ENCODE measurements at places on chromosomes 6 and 20. TPM values are rescaled to one million over a fixed set of nuclear protein-coding genes. Genes with fewer than 3 reads are reported as not detected.

DNA sequence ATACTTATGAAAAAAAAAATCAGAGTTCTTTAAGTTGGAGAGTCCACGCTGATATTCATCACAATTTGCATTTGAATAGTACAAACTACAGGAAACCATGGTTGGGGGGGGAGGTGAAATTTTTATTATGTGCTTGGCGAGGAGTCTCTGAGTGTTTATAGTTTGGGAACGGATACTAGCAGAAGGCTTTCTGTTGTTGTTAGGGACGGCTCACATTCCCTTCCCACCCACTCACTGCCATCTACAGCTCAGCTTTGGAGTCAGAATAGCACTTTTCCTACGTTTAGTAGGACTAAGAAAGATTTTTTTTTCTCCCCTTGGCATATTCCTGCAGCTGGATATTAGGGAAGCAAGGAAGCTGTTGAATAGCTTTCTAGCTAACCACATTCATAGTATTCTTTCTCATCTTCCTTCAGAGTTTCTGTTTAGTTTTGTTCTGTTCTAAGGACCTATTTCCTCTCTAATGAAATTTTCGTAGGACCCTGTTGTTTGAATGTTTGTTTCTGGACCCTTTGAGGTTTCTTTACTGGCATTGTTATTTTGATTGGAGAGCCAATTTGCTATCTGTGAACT is 235.1 kb upstream of the ZNF217 start:
- DNase-seq: no peak

DNA sequence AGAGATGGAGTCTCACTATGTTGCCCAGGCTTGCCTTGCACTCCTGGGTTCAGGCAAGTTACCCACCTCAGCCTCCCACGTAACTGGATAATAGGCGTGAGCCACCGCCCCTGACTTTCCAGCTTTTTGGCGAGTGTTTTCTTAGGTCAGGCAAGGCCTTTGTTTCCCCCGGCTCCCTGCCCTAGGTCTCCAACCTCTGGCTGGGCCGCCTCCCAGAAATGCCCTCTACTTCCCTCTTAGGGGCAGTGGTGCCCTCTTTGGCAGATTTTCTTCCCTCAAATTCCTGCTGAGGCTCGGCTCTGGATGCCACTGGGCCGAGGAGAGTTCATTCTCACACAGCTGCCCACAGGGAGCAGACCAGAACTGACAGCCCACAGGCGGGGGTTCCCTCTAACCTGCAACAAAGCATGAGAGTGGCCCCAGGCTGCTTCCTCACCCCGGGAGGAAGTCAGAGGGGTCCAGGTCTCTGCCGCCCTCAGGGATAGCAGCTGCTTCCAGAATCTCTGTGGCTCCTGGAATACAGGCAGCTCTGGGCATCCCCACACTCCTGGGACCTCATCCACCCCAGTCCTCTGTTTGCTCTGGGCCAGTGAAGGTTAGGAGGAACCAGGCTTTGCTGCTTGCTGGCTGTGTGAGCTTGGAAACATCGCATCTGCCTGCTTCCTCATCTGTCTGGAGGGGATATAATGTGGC is 56.5 kb downstream of the TCP11 start:
- no peak for DNase-seq

DNA sequence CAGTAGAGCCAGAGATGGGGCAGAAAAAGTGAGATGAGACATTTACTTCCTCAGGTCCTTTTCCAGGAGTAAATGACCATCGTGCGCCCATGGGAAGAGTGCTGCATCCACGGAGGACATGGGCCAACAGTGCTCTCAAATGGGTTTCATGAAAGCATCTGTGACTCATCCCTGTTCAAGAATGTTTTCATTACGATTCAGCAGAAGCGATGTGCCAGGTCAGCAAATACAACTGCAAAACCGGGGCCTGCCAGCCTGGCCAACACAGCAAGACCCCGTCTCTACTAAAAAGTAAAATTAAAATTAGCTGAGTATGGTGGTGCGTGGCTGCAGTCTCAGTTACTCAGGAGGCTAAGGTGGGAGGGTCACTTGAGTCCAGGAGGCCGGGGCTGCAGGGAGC is 125.1 kb downstream of the LY86 start:
- no peak for DNase-seq

GRCh38 chr6:139490482-139490881 is 116.0 kb upstream of the CITED2 start:
- peak; percentile 29 for DNase-seq

GRCh38 chr20:53814060-53814459 is 220.4 kb upstream of the ZNF217 start:
- no peak for DNase-seq

GRCh38 chr6:122752459-122752858 is 27.1 kb upstream of the FABP7 start:
- no peak for DNase-seq

DNA sequence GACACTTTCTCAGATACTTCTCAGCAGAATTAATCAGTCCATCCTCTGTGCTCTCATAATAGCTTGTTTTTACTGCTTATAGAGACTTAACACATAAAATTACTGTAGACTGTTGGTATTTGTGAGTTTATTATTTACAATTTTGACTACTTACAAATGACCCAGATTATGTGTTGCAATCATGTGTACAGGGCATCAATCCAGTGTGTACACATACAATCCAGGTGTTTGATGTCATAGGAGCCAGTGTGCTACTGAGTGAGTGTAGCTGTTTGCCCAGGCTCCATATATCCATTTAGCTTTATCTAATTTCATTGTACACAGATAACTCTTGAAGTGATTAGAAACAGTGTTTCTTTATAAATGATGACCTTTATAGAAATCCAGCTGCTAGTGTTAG is 31.3 kb downstream of the TRMT11 start:
- no peak for DNase-seq

GRCh38 chr20:10553326-10553984 is 118.3 kb downstream of the SLX4IP start:
- peak; percentile 74 for DNase-seq

DNA sequence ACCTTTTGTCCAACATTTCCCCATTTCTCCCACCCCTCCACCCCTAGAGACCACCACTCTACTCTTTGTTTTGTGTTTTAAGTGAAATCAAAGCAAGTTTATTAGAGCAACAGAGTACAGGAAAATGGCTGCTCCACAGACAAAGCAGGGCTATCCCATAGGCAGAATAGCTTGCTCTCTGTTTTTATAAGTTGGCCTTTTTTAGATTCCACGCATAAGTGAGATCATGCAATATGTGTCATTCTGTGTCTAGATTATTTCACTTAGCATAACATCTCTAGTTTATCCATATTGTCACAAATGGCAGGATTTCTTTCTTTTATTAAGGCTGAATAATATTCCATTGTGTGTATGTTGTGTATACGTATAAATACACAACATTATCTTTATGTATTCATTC is 30.1 kb upstream of the SMLR1 start:
- DNase-seq: no peak

GRCh38 chr6:35224720-35225119 is 11.0 kb downstream of the SCUBE3 start:
- no peak for DNase-seq

SIRPB2 gene
- not detected for total RNA-seq

ENPP5 gene
- total RNA-seq: 0.68 TPM

FAM83B gene
- total RNA-seq: not detected

All from activated CD8-positive, alpha-beta T cell treated with anti-CD3 and anti-CD28 coated beads for 36 hours (primary cell).